ENCODE measurements at places on chromosomes 13 and 19. TPM values are rescaled to one million over a fixed set of nuclear protein-coding genes. Genes with fewer than 3 reads are reported as not detected.

KPTN gene
- total RNA-seq, result 8.7 TPM

CACNA1A gene
- 1.5 TPM for total RNA-seq

SLC17A7 gene
- total RNA-seq, result 0.55 TPM

RFPL4A gene
- not detected for total RNA-seq

TNFSF9 gene
- total RNA-seq, result 7.1 TPM
